ENCODE measurements at places on chromosomes 13 and 19. TPM values are rescaled to one million over a fixed set of nuclear protein-coding genes. Genes with fewer than 3 reads are reported as not detected.
A peak's percentile ranks its signal among the peaks of the same experiment; 100 is the strongest.

DNA sequence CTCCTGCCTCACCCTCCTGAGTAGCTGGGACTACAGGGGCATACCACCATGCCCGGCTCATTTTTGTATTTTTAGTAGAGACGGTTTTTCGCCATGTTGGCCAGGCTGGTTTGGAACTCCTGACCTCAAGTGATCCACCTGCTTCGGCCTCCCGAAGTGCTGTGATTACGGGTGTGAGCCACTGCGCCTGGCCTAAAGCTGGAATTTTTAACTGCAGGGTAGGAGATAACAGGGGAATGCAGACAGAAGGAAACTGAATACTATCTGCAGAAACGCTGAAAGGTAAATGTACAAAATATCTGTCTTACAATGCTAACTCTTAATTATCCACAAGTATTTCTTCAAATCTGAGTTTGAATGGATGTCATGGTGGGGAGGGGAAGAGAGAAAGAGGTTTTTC lies 13.8 kb downstream of the TMTC4 start:
- no peak for DNase-seq
- H3K27ac ChIP-seq = no peak overlapping the region
- H3K27me3 ChIP-seq = no peaks in the 10 kb centered on the region
- H3K36me3 ChIP-seq = peaks cover 81% of the 10 kb centered on the region
- H3K4me3 ChIP-seq = no peak overlapping the region

GRCh38 chr19:35126624-35126959 lies 8.3 kb downstream of the LGI4 start:
- H3K27ac ChIP-seq = peak overlapping the region; percentile 95
- H3K4me1 ChIP-seq = peaks cover 83% of the 10 kb centered on the region
- peaks cover 2% of the 10 kb centered on the region for H3K36me3 ChIP-seq
- H3K4me3 ChIP-seq = peak overlapping the region; percentile 4

GRCh38 chr19:16591803-16592556 lies 19.8 kb upstream of the SLC35E1 start:
- no peaks in the 10 kb centered on the region for H3K36me3 ChIP-seq
- H3K27me3 ChIP-seq = no peaks in the 10 kb centered on the region
- H3K27ac ChIP-seq = no peak overlapping the region
- H3K4me1 ChIP-seq = peaks cover 76% of the 10 kb centered on the region
- H3K4me3 ChIP-seq = no peak overlapping the region
- DNase-seq = no peak

- no peak for DNase-seq
- no peaks in the 10 kb centered on the region for H3K4me1 ChIP-seq
- no peaks in the 10 kb centered on the region for H3K27me3 ChIP-seq
- no peak overlapping the region for H3K27ac ChIP-seq
- H3K36me3 ChIP-seq = peaks cover 47% of the 10 kb centered on the region
These were observed 17.6 kb downstream of the PPP1R12C start for GRCh38 chr19:55099557-55100506.

The MPND gene
- 8.9 TPM for total RNA-seq

The MRI1 gene
- 56.1 TPM for total RNA-seq

The RDH8 gene
- total RNA-seq = not detected

- H3K27ac ChIP-seq = no peak overlapping the region
- H3K4me3 ChIP-seq = no peak overlapping the region
- no peaks in the 10 kb centered on the region for H3K4me1 ChIP-seq
- H3K27me3 ChIP-seq = peaks cover 32% of the 10 kb centered on the region
- no peaks in the 10 kb centered on the region for H3K36me3 ChIP-seq
- no peak for DNase-seq
These were observed 27.4 kb upstream of the SPACA7 start for GRCh38 chr13:112348642-112349345.

DNA sequence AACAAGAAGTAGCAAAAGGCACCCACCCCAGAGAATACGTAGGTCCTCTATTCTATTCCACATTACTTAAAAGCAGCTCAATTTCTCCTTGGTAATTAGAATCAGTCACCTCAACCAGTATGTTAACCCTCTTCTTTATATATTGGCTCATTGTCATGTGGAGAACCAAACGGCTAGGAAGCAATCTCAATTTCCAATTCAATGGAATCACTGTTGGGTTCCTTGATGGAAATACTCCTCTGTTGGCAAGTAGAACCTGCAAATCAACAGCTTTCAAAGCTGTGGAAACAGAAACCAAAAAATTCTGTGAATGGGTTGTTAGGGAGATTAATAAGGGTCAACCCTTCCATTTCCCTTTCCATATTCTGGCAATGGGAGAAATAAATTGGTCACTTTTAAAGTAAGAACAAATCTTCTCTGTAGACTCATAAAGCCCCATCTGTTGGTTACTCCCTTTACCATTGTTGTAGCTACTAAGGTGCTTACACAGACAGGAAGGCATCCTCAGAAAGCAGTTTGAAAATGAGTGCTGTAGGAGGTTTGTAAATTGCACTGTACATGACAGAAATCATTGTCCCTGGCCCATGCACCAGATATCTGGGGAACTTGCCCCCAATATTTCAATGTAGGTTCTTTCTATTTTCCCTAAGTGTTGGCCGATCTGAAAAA lies 138.6 kb upstream of the UFM1 start:
- H3K36me3 ChIP-seq = no peaks in the 10 kb centered on the region
- DNase-seq = no peak
- H3K4me3 ChIP-seq = no peak overlapping the region
- H3K27me3 ChIP-seq = no peaks in the 10 kb centered on the region
- H3K4me1 ChIP-seq = no peaks in the 10 kb centered on the region
- no peak overlapping the region for H3K27ac ChIP-seq

DNA sequence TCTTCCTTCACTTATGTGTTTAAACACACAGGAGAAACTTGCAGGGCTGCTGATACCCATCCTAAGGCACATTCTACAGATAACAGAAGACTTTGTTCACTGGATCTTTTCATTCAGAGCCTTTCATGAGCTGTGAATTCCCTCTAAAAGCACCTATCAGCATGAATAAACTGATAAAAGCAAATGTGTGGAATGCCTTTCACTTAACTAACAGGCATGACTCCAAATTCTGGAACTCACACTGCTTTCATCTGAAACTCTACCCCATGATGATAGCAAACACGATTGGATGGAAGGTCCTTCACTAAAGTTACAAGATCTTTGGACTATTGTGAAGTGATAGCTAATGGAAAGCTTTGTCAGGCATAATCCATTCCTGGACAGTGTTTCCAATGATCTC lies 457.3 kb downstream of the EFNB2 start:
- H3K27me3 ChIP-seq = no peaks in the 10 kb centered on the region
- H3K4me1 ChIP-seq = no peaks in the 10 kb centered on the region
- H3K27ac ChIP-seq = no peak overlapping the region
- H3K4me3 ChIP-seq = no peak overlapping the region

- no peaks in the 10 kb centered on the region for H3K4me1 ChIP-seq
- no peak overlapping the region for H3K4me3 ChIP-seq
- no peaks in the 10 kb centered on the region for H3K36me3 ChIP-seq
- H3K27ac ChIP-seq = no peak overlapping the region
- DNase-seq = no peak
These were observed 14.6 kb upstream of the DNMT1 start for GRCh38 chr19:10209315-10209714.

DNA sequence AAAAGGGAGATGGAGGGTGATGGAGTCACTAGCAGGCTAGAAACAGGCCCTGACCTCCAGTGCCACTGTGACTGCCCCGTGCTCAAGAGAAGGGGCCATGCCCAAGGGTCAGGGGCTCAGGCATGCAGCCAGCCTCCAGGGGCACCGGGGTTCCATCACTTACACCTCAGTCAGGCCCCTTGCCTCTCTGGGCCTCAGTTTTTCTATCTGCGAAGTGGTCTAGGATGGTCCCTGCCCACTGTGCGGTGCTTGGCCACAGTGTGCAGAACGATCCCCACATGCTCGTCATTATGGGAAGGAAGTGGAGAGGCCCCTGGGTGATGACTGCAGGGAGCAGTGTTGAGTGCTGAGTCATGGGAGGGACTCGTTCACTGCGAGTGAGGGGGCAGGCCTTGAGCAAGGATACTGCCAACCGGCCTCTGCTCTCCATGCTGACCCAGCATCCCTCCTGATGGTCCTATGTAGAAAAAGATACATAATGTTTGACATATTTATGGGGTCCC lies 23.1 kb downstream of the TMED1 start:
- DNase-seq = no peak
- no peak overlapping the region for H3K4me3 ChIP-seq
- H3K27ac ChIP-seq = peak overlapping the region; percentile 19
- H3K36me3 ChIP-seq = peaks cover 87% of the 10 kb centered on the region

- no peaks in the 10 kb centered on the region for H3K4me1 ChIP-seq
- no peak for DNase-seq
- no peaks in the 10 kb centered on the region for H3K27me3 ChIP-seq
- H3K4me3 ChIP-seq = no peak overlapping the region
- H3K36me3 ChIP-seq = no peaks in the 10 kb centered on the region
These were observed 699.0 kb upstream of the MIR17HG start for GRCh38 chr13:90648497-90648896.

The SRRM5 gene
- not detected for total RNA-seq

DNA sequence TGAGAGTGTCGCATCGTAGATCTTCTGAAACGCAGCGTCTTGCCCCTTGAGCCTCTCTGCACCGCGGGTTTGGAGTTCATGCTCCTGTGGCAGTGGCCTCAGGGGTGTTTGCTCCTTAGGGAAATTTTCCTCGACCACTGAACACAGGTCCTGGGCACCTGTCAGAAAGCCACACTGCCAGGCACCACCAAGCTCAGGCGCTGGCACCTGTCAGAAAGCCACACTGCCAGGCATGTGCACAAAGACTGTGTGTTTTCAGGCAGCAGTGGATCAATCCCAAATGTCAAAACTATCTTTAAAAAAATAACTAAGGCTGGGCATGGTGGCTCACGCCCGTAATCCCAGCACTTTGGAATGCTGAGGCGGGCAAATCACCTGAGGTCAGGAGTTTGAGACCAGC lies 87.1 kb downstream of the ATP11A start:
- peak; percentile 40 for DNase-seq
- H3K27me3 ChIP-seq = no peaks in the 10 kb centered on the region
- peaks cover 5% of the 10 kb centered on the region for H3K4me1 ChIP-seq
- H3K27ac ChIP-seq = no peak overlapping the region
- no peaks in the 10 kb centered on the region for H3K36me3 ChIP-seq
- H3K4me3 ChIP-seq = no peak overlapping the region

DNA sequence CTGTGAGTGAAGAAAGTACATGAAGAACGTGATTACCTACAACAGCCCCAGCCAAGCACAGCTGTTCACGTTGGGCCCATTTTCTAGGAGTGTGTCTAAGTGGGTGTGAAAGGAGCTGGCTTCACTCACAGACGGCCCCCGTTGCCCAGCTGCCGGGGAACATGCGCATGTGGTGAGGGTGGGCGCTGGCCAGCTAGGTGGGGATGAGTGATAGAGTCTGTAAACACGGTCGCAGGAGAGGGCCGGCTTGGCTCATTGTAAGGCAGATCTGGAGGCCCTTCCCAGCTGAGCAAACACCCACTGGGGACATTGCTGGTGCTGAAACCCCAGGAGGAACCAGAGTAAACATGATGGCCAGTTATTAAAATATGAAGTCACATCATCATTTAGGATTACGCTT lies 160.5 kb downstream of the TEX29 start:
- H3K27ac ChIP-seq = no peak overlapping the region
- H3K4me1 ChIP-seq = no peaks in the 10 kb centered on the region
- H3K4me3 ChIP-seq = no peak overlapping the region

GRCh38 chr19:50708179-50708879 lies 11.3 kb downstream of the SHANK1 start:
- H3K27me3 ChIP-seq = peaks cover 53% of the 10 kb centered on the region
- no peaks in the 10 kb centered on the region for H3K36me3 ChIP-seq
- H3K4me1 ChIP-seq = no peaks in the 10 kb centered on the region
- H3K4me3 ChIP-seq = no peak overlapping the region
- H3K27ac ChIP-seq = no peak overlapping the region
- DNase-seq = no peak

GRCh38 chr13:81745391-81745790 lies 1404.5 kb upstream of the SPRY2 start:
- H3K36me3 ChIP-seq = no peaks in the 10 kb centered on the region
- no peak for DNase-seq
- H3K27me3 ChIP-seq = no peaks in the 10 kb centered on the region
- no peak overlapping the region for H3K4me3 ChIP-seq
- H3K4me1 ChIP-seq = no peaks in the 10 kb centered on the region

DNA sequence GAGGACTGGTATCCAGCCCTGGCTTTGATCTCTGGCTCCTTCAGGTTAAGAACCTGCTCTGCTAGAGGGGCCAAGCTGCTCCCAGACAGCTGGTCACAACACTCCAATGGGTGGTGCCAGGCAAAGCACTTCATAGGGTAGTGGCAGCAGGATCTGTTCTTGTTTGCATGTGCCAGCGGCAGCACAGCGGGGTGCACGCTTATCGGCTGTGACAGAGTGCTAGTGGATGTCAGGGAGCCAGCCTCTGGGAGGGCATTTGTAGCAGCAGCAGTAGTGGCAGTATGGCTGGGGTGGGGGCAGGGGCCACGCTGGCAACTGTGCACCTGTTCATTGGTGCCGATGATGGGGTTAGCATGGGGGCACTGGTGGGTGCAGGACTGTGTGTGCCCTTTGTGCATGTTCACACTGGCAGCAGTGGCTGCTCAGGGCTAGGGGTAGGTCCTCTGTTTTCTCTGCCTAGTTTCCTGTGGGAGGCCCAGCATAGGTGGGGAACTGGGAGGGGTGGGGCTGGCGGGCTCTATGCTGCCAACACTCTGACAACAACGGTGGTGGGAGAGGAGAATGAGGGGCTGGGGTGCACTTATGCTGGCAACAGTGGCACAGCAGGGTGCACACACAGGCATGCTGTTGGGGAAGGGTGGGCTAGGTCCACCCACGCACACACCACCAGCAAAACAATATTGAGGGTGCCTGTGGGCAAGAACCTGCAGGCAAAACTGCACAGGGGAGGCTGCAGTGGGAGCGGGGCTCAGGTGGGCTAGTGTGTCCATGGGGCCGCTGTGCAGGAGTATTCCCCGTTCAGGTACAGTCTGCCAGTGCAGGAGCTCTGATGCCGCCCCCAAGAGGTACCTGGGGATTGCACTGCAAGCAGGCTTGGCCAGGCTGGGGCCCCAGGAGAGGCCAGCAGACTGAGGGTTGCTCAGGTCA lies 19.3 kb downstream of the AP1M1 start:
- peaks cover 4% of the 10 kb centered on the region for H3K4me1 ChIP-seq
- H3K27me3 ChIP-seq = no peaks in the 10 kb centered on the region
- DNase-seq = no peak

The TUBA3C gene
- not detected for total RNA-seq

The ZDHHC20 gene
- total RNA-seq = 72.1 TPM

DNA sequence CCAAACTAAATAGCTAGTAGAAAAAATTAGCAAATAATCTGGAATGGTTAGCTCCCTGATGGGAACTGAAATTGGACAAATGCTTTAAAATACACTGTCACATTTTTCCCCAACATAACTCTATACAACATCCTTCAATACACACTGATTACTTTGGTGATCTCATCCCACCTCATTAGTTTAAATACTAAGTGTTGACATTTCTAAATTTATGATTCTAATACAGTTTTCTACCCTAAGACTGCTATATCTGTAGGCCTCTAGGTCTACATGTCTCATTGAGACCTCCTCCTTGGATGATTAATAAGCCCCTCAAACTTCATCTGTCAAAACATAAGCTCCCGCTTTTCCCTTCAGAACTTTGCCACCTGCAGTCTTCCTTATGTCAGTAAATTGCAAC lies 80.7 kb upstream of the SLITRK5 start:
- H3K27me3 ChIP-seq = no peaks in the 10 kb centered on the region
- H3K4me1 ChIP-seq = no peaks in the 10 kb centered on the region
- no peaks in the 10 kb centered on the region for H3K36me3 ChIP-seq
